ENCODE measurements at places on chromosomes 1 and 21.

GRCh38 chr21:25929856-25930520 is 195.2 kb downstream of the GABPA start:
- no peak for DNase-seq

- DNase-seq: no peak
Measured at GRCh38 chr21:45021428-45022347, 52.7 kb upstream of the ADARB1 start.

DNA sequence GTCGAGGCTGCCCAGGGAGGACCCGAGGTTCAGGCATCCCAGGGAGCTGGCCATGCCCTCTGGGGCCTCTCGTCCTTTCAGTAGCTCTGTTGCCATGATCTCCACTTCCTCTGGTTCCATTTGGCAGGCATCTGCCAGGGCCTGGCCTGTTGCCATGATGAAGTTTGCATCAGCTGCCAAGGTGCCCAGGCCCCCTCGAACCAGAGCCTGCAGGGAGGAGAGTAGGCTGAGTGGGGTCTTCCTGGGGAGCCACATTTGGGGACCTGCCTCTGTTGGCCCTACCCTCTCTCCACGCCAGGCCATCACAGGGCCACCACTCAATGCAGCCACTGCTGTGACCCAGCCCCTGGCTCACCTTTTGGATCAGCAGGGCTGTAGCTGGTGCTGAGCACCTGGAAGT is 16.4 kb upstream of the KIF21B start:
- no peak for DNase-seq

DNA sequence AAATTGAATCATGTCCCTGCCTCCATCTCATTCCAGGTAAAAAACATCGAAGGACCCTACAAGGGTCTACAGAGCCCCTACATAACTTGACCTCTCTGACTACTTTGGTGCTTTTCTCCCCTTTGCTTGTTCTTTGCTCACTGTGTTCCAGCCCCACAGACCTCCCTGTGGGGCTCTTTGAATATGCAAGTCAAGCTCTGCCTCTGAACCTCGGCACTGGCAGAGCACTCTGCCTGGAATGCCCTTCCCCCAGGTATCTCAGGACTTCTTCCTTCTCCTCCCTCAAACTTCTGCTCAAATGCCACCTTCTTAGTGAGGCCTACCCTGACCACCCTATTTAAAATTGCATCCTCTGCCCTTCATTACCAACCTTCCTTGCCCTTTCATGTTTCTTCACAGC is 87.8 kb upstream of the CD34 start:
- no peak for DNase-seq

GRCh38 chr1:60657926-60658325 is 424.4 kb upstream of the NFIA start:
- no peak for DNase-seq

GRCh38 chr1:235176486-235176885 is 15.4 kb upstream of the RBM34 start:
- DNase-seq: no peak

DNA sequence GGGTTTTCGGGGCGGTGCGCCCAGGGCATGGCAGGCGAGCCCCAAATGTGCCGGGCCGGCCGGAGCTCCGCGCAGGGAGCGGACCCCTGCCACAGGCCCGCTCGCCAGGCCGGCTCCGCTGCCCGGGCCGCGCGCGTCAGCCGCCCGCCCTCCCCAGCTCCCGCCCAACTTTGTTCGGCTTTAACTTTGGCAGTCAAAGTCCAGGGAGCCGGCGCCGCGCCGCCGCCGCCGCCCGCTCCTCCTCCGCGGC is 488 bp downstream of the SLC35D1 start:
- no peak for DNase-seq

- no peak for DNase-seq
Measured at GRCh38 chr21:41570791-41571355, 62.9 kb upstream of the TMPRSS2 start.

GRCh38 chr21:33205476-33205875 is 24.3 kb upstream of the IFNAR2 start:
- no peak for DNase-seq

GRCh38 chr1:232150770-232151548 is 479.0 kb downstream of the SIPA1L2 start:
- DNase-seq: no peak

- DNase-seq: no peak
Measured at GRCh38 chr1:227795732-227796131, 19.7 kb upstream of the PRSS38 start.

GRCh38 chr1:31976401-31976800 is 37.3 kb upstream of the KHDRBS1 start:
- no peak for DNase-seq

DNA sequence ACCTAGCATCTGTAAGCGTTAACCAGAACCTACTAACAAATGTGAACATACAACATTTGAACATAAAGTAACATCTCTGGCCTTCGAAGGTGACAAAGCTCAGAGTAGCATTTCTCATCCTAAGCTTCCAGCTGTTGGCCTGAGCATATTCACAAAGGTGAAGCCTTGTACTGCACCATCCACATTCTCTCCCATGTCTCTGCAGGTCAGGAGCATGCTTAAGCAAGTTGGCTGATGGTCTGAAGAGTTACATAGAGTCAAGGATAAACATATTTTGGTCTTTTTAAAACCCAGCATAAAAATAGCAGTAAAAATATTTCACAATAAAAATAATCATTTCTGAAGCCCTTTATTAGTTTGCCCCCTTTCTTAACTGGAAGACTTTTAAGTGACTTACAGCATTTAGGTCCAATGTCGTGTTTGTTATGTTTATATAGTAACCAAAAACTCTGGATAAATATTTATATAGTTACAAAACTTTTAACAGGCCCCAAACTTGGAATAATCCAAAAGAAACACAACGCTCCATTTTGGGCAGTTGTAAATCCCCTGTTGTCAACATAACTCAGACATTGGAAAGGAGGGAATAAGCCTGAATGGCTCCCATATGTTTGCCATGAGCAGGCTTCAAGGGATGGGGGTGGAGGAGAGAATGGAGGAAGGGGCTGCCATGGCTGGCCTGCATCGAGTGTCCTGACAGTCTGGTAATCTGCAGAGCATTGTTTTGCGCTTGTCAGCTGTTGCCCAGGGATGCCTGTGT is 42.8 kb upstream of the ENAH start:
- no peak for DNase-seq

DNA sequence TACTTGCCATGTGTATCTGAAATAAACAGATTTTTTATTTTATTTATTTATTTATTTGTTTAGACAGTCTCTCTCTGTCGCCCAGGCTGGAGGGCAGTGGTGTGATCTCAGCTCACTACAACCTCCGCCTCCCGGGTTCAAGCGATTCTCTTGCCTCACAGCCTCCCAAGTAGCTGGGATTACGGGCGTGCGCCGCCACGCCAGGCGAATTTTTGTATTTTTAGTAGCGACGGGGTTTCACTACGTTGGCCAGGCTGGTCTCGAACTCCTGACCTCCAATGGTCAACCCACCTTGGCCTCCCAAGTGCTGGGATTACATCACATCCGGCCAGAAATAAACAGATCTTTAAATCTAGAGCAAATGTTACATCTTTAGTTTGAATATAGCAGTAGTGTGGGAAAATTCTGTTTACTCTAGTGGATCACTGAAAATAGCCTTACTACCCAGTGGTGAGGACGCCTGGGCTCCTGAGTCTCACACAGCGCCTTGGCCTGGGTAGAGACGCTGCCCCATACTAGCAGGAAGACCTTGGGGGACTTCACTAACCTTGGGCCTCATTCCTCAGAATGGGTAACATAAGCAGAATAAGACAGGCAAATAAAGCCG is 709 bp downstream of the GART start:
- DNase-seq: peak; percentile 8

- DNase-seq: no peak
Measured at GRCh38 chr1:29550119-29550841, 314.0 kb downstream of the PTPRU start.

- no peak for DNase-seq
Measured at GRCh38 chr1:219189952-219190351, 16.3 kb downstream of the LYPLAL1 start.

DNA sequence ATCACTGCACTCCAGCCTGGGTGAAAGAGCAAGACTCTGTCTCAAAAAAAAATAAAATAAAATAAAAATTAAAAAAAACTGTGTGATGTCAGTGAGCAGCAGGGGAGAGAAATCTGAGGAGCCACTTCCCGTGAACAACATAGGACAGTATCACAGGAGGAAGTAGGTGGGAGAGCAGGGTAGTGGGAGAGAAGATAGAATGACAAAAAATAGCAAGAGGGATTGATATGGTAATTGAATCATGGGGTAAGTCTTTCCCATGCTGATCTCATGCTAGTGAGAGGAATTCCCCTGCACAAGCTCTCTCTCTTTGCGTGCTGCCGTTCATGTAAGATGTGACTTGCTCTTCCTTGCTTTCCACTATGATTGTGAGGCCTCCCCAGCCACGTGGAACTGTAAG is 81.6 kb upstream of the PBX1 start:
- no peak for DNase-seq

- DNase-seq: no peak
Measured at GRCh38 chr1:192795916-192796618, 12.8 kb upstream of the RGS2 start.

DNA sequence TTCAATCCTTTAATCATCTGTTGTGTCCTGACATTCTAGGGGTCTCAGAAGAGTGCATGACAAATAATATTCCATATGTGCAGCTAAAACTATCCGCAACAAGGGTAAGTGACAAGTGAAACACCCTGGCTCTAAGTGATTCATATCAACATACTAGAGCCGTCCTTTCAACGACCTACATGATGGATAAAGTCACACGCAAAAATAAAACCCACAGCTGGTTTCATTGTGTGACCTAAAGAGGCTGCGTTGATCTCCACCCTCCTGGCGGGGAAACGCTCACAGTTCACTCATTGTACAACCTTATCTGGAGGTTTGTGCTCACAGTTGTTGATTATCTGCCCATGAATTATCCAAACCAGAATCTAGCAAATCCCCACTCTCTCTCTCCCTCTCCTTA is 365.3 kb upstream of the PKN2 start:
- DNase-seq: no peak

DNA sequence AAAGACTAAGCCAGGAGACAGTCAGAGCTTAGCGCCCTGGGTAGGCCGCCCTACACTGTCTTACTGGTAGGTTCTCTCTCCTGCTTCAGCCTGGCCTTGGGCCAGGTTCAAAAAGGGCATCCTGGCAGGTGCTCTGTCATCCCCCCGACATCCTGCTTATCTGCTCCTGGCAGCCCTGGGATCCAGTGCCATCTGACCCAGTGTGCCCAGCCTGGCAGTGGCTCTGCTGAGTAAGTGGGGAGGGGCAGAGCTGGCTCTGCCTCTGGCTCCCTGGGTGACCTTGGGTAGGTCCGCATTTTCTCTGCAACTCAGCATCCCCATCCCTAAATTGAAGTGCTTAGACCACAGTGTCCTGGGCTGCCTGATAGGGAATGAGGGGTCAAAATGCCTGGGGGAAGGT is 549.9 kb downstream of the PTPRU start:
- DNase-seq: no peak

- DNase-seq: no peak
Measured at GRCh38 chr21:26842974-26843932, 2.0 kb downstream of the ADAMTS1 start.

GRCh38 chr1:28136922-28137613 is 39.4 kb downstream of the PTAFR start:
- DNase-seq: no peak

- DNase-seq: peak; percentile 28
Measured at GRCh38 chr1:50968821-50969610, 1.0 kb upstream of the CDKN2C start.

DNA sequence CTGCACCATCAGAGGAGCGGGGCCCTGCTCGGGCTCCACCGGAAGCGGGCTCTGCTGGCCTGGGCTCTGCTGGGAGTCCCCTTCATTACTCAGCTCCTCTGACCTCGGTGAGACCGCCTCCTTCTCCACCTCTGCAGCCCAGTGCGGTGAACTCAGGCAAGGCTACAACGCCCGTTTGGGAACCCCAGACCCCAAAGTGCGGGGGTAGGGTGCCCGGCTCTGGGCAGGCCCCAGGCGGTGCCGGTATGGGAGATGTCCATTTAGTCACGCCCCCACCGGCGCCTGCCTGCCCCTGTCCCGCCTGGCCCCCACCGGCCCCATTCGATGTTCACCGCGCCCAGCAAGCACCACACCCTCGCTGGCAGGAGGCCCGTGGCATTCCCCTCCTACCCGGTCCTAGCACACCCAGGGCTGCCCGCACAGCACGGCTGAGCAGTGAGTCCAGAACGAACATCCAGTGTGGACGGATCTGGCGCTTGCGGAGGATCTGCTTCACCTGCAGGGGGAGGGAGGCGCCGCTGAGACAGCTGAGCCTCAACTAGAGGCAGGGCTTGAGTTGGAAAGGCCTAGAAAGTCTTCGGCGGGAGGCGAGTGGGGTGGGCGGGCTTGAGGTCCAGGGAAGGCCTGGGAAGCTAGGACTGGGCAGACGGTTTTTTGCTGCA is 10.0 kb downstream of the MAP3K6 start:
- no peak for DNase-seq

DNA sequence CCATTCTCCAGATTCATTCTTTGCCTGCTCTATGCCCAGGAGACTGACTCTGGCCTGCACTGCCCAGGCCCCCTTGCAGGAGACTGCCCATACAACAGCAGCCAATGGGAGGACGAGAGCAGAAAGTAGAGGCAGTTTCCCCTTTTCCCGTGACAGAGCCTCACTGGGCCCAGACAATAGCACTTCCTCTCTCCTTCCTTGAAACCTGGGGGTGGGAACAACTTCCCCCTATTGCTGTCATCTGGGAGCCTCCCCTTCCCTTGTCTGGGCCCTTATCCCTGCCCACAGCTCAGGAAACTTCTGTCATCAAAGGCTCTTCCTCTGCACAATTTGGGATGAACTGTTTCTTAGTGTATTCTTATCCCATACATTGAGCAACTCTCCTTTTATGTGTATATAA is 60.8 kb upstream of the KCNJ15 start:
- no peak for DNase-seq

- DNase-seq: no peak
Measured at GRCh38 chr21:25974964-25975363, 195.6 kb downstream of the APP start.

- DNase-seq: no peak
Measured at GRCh38 chr1:54358503-54359168, 47.6 kb downstream of the SSBP3 start.

- DNase-seq: no peak
Measured at GRCh38 chr1:234148350-234148749, 224.9 kb upstream of the COA6 start.

GRCh38 chr1:9198538-9199361 is 35.8 kb upstream of the H6PD start:
- no peak for DNase-seq

GRCh38 chr1:239817276-239817675 is 274.4 kb upstream of the FMN2 start:
- DNase-seq: no peak

DNA sequence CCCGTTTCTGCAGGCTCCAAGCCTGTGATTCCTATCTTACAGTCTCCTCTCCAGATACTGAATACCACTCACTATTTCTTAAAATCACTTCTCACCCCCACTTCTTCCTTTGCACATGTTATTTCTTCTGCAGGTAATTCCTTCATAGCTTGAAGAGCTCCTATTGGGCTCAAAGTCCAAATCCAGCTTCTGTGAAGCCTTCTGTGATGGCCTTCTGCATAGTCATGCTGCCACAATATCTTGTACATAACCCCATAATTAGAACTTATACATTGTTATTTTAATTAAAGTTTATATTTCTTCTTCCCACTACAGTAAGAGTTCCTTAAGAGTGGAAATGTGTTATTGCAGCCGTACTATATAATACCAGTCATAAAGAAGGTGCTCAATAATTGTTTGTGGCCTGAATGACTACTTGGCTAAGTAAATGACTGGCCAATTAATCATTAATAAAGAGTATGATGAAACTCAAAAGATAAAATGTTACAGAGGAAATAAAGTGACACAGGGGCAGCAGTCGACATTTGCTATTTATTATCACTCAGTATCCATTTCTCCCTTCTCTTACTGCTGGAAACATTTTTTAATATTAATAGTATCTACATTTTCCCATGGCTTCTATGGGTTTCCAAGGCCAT is 886.6 kb downstream of the TTLL7 start:
- DNase-seq: no peak

All from stimulated activated CD4-positive, alpha-beta T cell treated with anti-CD3 and anti-CD28 coated beads, Interleukin-12 subunit alpha, Interleukin-12 subunit beta, amount 100 ng/mL, for 24 hours (primary cell).